ENCODE measurements at places on chromosomes 1 and 21.

- no peak for DNase-seq
Observed at GRCh38 chr1:45412899-45413298, 72.7 kb upstream of the MUTYH start.

DNA sequence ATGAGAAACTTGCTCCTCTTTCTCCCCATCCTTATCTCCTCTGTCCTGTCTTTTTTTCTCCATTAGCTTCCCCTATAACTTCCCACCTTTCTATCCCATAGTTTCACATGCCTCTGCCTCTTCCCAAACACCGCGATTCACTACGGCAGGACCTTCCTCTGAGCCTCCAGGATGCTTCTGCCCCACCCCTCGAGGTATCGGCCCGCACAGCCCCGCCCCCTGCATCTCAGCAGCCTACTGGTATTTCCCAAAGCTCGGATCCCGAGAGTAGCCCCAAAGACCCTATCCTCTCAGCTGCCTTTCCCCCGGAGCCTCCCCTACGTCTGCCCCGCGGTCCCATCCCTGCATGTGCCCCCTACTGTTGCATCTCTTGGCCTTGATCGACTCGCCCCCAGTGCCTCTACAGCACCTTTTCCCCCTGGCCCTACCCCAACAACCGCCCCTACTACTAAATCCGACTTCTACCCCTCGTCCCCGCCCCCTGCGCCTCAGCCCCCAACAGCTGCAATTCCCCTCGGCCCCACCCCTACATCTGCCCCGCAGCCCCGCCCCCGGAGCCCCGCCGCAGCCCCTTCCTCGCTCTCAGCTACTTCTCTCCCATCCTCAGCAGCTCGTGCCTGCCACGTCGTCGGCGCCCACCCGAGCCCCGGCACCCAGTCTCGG lies 512 bp downstream of the PIAS3 start:
- no peak for DNase-seq

DNA sequence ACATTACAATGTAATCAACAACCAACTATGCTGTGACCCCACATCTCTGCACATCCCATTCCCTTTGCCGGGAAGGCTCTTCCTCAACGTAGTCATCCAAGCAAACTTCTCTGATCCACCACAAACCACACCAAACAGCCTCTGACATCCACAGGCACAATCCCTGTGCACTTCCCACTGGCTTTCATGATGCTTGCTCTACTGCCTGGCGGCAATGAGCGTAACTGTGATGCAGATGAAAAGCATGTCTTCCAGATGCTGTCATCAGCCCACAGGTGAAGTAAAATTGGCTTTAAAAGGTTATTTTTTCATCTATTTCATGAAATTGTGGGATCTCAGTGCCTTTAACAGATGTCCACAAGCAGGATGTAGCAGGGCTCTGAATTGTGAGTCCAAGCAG lies 635.2 kb downstream of the SMYD3 start:
- no peak for DNase-seq

DNA sequence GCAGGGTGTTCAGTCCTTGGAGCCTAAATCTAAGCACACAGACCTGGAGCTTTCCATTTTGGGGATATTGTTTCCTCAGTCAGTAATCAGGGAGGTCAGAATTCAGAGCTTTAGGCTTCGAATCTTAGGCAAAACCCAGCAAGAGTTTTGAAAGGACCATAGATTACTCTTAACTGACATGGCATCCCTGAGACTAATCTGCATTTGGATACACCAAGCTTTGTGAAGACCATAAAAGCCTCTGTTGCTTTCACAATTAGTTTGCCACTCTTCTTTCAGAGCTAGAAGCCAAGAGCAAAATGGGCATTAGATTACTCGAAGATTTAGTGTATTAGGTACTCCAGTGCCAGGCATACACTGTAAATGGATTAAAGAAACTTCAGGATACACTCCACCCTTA lies 131.8 kb upstream of the GREM2 start:
- DNase-seq: no peak

DNA sequence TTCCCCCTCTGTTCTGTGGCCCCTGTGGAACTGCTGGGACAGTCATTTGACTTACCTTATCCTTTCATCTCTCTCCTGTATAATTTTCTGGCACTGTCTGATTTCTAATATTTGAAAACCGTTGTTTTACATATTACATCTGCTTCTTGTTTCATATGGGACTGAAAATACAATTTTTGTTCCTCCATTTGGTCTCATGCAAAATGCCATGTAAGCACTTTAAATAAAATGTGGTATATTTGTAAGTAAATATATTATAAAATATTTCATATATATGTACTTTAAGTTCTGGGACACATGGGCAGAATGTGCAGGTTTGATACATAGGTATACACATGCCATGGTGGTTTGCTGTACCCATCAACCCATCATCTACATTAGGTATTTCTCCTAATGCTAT lies 93.9 kb upstream of the PLPPR5 start:
- no peak for DNase-seq

GRCh38 chr21:35017256-35017655 lies 31.8 kb downstream of the RUNX1 start:
- DNase-seq: no peak

DNA sequence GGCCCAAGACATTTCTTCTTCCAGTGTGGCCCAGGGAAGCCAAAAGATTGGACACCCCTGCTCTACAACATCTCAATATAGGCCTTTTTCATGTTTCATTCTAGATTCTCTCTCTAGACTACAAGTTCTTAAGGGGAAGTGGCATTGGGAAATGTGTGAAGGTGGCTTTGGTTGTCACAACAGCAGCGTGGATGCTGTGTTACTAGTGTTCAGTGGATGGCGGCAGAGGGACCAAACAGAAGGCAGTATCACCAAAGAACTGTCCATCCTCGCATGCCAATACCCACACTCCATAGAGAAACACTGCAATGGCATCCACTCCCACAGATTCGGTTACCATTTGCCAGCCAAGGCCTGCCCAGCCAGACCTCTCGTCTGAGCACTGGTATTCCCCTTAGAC lies 24.3 kb upstream of the IFNAR2 start:
- no peak for DNase-seq

DNA sequence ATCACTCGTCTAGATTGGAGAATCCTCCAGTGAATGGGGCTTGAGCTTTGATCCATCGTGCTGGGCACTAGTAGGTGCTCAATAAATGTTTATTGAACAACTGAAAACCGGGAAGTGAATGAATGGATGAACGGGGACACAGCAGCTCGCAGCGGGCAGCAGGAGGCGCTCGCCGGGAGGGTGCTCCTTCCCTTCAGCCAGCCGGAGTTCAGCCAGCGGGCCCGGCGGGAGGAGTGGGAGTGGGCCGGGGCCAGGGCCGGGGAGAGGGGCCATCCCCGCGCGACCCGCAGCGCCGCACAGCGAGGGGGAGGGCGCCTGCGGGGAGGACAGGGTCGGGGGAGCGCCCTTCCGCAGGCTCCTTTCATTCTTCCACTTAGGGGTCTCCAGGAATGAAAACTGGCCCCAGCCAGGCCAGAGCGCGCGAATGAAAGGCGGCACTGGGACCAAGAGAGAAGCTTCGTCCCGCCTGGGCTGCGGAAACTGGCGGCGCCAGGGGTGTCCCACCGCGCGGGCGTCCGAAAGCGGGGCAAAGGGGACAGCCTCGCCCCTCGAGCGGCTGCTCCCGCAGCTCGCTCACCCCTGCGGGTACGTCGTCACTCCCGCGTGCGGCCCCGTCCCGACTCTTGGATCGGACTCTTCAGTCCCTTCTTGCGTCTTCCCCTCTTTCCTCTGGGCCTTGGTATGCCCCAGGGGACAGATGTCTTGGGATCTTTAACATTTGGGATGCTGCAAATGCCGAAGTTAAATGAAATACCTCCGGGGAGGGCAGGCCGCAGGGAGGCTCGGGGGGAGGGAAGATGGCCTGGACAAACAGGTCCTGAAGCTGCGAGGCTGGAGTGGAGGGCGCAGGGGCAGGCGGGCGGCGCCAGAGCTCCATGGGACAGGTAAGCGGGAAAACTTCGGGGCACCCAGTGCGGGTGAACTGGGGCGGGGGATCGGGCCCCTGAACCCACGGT lies 3.6 kb upstream of the INAVA start:
- peak; percentile 71 for DNase-seq

GRCh38 chr1:195933835-195934234 lies 674.4 kb downstream of the KCNT2 start:
- DNase-seq: no peak

GRCh38 chr1:119779869-119780356 lies 11.2 kb upstream of the HMGCS2 start:
- no peak for DNase-seq

DNA sequence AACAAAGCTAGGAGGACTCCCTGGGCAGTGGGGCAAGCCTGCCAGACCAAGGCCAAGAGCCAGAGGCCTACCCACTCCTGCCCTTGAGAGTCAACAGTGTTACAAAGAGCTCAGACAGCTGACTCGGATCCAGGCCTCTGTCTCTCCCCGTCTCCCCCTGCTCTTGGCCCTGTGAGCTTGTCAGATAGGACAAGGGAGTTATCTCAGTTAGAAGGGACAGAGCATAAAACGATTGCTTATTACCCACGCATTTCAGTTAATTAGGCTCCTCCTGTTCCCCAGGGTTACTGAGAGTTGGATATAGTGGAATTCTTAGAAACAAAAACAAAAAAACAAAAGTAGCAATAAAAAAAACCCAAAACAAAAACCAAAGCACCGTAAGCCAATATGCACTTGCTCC lies 1.3 kb downstream of the SLC41A1 start:
- DNase-seq: no peak

- DNase-seq: no peak
Observed at GRCh38 chr1:10643607-10644306, 152.7 kb downstream of the CASZ1 start.

DNA sequence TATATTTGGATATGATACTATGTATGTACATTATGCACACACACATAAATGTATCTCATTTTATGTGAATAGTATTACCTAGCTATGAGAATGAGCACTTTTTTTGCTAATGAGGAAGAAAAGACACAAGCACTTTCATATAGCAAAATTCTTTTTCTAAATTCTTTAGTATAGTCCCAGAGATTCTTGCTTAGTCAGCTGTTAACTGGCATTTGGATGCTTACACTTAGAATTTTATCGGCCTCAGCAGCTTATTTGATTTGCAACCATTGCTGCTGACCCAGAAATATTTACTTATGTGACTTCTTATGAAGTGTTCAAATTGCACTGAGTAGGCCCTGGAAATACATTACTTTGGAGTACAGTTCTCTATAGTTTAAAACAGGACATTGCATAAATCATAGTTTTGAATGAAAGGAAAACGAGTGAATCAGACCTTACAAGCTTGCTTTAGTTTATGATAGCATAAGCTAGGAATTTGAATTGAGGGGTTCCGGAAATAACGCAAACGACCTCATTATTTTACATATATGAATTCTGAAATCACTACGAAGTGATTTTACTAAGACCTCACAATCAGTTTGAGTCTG lies 653.9 kb upstream of the NEGR1 start:
- no peak for DNase-seq

- no peak for DNase-seq
Observed at GRCh38 chr1:43388613-43389012, 987 bp downstream of the MED8 start.

DNA sequence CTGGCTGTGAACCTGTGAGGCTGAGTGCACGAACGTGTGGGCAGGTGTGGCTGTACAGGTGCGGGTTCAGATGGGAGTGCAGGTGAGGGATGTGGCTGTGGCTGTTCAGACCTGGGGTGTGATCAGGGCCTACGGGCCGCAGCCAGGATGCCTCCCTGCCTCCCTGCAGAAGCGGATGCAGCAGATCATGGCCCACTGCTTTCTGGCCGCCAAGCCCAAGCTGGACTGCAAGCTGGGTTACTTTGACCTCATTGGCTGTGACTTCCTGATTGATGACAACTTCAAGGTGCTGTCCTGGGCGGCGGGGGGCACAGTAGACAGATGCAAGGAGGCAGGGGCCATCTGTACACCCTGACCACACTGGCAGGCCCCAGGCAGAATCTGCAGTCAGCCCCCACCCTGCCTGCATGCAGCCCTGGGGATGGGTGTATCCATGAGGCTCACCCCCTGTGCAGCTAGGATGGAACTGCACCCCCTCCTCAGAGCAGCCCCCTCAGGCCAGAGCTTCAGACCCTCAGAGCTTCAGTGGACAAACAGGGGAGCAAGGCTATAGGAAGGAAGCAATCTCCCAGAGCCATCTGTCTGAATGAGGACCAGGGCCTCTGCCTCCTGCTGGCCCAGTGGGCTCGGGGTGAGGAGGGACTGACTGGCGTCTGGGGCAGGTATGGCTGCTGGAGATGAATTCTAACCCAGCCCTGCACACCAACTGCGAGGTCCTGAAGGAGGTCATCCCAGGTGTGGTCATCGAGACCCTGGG lies 9.8 kb downstream of the TNFRSF18 start:
- no peak for DNase-seq

- no peak for DNase-seq
Observed at GRCh38 chr1:235057385-235058306, 71.0 kb downstream of the TOMM20 start.

DNA sequence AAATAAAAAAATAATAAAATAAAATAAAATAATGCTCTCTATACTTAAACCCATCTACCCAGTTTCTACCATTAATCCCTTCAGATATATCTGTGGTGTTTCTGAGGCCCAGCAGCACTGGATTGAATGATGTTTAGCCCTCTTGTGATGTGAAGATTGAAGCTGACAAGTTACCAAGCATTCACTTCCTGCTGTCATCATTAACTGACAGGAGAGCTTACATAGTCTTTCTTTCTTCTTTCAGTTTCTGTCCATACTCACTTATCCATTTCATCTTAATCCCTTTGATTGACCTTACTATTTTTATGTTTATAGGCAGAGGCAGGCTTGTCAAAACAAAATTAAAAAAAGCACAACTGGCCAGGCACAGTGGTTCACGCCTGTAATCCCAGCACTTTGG lies 38.8 kb upstream of the PGD start:
- DNase-seq: no peak

DNA sequence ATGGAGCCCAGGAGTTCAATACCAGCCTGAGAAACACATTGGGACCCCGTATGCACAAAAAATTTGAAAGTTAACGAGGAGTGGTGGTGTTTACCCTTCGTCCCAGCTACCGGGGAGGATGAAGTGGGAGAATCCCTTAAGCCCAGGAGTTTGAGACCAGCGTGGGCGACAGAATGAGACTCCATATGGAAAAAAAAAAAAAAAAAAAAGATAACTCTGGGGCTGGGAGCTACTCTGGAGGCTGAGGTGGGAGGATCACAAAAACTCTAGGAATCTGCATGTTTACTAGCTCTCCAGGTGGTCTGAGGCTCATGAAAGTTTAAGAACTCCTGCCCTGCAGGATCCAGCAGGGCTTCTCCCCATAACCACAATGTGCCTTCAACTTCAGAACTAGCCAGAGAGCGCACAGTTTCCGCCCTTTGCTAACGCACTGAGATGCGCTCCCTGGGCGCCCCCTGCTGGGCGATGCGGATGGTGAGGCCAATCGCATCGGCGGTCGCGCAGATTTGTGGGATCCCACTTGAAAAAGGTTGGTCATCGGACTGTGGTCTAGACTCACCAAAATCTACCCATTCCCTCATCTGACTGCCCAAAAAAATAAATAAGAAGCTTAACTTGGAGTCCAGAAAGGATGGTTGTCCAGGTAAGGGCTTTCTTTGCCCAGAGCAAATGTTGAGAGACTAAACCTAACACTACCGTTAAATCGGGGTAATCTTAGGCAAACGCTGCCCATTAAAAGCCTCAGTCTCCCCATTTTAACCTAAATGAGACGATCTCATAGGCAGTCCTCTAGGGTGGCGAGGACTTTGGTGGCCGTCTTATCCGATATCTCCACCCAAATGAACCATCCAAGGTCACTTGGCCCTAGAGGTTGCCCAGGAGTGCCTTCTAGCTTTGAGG lies 8.8 kb downstream of the ZNF683 start:
- peak; percentile 78 for DNase-seq

GRCh38 chr1:22704440-22705067 lies 6.1 kb upstream of the EPHB2 start:
- DNase-seq: peak; percentile 80

Data from left forelimb (tissue), 1 donor.